Tongue (tissue), 3 donors: ENCODE measurements at places on chromosomes 11 and 22. TPM values are rescaled to one million over a fixed set of nuclear protein-coding genes. Genes with fewer than 3 reads are reported as not detected.

GRCh38 chr11:130131961-130132850 is 27.4 kb upstream of the ST14 start:
- DNase-seq: peak; percentile 86

DNA sequence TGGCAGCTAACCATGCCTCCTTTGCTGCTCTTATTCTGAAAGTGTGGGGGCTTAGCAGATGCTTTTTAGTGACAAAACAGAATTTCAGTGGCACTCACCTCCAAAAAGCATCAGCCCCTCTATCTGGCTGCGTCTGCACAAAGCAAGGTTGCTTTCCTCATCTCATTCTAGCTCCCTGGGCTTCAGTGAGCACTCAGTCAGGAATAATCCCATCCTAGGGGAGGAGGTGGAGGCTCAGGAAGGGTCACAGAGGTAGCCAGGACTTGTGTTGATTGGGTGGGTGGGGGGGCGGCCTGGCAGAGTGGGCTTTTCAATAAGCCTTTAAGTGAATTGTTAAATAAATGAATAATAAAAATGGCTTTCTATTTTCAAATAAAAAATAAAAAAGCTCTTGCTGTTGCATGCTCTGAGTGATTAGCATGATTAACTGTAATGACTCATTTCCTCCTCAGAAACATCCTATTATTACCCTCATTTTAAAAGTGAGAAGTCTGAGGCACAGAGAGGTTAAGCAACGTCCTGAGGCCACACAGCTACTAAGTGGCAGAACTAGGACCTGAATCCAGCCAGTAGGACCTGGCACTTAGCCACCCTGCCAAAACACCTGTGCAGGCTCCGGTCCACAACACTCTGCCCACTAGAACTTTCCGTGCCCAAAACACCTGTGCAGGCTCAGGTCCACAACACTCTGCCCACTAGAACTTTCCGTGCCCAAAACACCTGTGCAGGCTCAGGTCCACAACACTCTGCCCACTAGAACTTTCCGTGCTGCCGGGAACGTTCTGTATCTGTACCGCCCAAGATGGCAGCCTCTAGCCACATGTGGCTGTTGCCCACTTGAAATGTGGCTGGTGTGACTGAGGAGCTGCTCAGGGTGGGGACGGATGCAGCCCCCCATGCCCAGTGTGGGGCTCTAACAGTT is 5.5 kb downstream of the B3GAT1 start:
- no peak for DNase-seq

Gene SHISA8
- not detected for total RNA-seq

Gene SLC39A13
- total RNA-seq: 40.1 TPM

Gene ALDH3B1
- 3.8 TPM for total RNA-seq

DNA sequence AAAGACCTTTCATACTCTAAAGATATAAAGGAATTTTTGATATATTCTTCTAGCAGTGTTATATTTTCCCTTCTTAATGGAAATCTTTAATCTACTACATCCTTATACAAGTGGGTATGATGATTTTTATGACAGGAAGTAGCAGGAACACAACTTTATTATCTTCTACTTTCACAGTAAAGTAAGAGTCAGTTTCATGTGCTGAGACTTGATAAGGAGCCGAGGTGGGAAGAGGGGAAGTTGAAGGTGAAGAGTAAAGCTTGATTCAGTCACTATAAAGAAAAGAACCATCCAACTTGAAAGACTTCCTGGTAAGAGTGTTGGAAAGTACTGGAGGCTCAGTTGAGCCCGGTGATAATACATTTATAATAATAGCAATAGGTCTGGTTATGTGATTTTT is 82.1 kb upstream of the PTH start:
- no peak for DNase-seq

DNA sequence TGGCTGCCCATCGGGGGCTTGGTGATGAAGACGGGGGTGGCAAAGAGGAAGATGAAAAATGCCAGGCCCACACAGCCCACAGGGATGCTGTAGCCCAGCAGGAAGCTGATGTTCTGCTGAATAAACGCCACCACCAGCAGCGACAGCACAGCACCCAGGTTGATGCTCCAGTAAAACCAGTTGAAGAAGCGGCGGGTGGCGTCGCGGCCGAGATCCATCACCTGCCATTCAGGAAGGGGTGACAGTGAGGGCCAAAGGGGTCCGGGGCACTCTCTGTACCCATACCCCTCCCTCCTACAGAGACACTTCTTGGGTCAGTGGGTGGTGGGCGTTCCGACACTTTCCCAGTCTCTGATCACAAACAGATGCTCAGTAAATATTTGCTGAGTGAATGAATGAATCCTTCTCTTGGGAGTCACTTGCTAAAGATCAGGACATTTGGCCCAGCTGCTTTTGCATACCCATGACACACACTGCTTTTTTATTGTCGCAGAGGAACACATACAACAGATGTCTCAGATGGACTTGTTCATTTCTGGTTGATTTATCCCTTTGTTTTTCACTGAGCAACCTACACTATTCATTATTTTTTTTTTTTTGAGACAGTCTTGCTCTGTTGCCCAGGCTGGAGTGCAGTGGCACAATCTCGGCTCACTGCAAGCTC is 5.2 kb downstream of the SLC15A3 start:
- DNase-seq: peak; percentile 37

GRCh38 chr11:387193-387793 is 6.7 kb upstream of the PKP3 start:
- no peak for DNase-seq

Gene TPBGL
- total RNA-seq: 0.51 TPM

Gene SCGB1D1
- not detected for total RNA-seq

- DNase-seq: no peak
Observed at GRCh38 chr22:39092111-39092862, 4.8 kb upstream of the APOBEC3H start.

Gene DMC1
- 3.9 TPM for total RNA-seq
